ENCODE measurements at places on chromosomes 1 and 21. TPM values are rescaled to one million over a fixed set of nuclear protein-coding genes. Genes with fewer than 3 reads are reported as not detected.

The IFI16 gene
- 160 TPM for total RNA-seq

GRCh38 chr1:20663969-20664715 is 3.0 kb upstream of the DDOST start:
- no peak for DNase-seq

The FMO3 gene
- 3.0 TPM for total RNA-seq

The SELL gene
- total RNA-seq = 13.5 TPM

GRCh38 chr1:66271904-66272254 is 262.1 kb upstream of the SGIP1 start:
- DNase-seq = peak; percentile 79

DNA sequence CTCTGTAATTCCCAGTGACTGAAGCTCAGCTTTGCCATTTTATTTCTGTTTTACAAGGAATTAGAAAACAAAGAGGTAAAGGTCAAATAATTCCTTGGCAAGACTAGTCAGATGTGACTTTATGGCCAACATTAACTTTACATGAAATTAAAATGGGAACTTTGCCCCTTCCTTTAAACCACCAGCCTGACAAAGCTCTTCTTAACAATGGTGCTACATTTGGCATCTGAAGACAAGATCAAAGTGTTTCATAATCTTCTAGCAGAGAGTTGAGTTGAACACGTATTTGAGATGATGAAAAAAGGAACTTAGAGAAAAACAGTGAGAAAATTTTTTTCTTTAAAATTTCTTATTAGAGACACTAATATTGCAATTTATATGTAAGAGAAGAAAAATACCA is 193.8 kb downstream of the AK5 start:
- DNase-seq = no peak

The ADGRL2 gene
- total RNA-seq = 45.2 TPM

The SPAG17 gene
- 0.89 TPM for total RNA-seq

DNA sequence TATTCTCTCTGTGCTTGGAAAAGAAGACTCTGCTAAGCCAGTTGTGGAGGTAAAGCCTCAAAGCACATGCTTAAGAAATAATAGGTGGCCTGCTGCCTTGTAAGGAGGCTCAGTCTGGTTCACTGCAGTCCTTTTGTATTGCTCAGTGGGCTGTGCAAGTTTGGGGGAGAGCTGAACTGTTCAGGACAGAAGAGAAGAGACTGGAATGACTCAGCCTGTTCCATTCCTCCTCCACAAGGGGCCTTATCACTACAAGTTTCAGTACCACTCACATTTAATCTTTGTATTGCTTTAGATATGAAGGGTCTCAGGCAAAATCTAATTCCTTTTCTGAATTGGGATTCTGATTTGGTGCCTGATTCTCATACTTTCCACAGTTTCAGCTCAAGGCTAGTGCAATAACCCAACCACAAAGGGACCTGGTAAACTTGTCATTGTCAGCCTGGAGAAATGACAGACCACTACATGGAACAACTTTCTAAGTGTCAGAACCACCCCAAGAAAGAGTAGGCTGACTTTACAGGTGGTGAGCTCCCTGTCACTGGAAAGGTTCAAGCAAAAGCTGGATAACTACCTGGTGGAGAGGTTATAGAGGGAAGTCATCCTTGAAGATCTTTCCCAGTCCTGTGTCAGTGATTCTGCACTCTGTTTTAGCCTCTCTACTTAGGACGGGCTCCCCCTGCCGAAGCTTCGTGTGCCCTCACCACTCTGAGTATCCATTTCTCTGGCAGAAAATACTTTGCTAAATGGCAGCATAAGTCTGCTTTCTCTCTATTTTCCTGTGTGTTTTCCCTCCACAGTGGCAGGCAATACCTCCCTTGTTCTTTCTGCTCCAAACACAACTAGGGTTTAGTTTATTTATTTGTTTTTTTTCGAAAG is 162.9 kb upstream of the GJB5 start:
- DNase-seq = no peak

DNA sequence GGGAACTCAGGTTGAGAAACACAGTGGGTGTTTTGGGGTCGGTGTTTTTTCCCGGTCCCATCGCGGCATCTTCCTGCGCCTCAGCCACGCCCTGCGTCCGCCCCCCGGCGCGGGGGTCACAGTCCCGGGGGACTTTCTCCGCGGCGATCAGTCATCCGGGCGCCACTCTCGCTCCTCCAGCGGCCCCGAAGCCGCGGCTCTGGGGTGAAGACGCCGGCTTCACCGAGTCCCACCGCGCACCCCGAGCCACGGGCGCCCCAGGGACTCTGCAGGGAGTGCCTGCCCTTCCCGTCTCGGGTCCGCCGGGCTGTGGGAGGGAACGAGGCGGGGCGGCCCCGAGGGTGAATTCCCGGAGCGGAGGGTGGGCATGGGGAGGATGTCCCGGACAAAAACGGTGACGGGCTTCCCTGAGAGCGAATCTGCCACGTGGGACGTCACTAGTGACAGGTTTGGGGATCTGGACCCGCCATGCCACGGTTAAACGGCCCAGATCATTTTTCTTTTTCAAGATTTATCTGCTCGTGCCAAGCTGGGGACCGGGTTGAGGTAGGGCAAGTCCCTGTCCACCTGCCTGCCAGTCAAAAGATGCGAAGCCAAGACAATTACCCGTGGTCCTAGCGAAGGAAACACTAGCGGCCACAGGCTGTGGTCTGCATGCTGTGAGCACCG is 717 bp upstream of the BATF3 start:
- DNase-seq = peak; percentile 69

DNA sequence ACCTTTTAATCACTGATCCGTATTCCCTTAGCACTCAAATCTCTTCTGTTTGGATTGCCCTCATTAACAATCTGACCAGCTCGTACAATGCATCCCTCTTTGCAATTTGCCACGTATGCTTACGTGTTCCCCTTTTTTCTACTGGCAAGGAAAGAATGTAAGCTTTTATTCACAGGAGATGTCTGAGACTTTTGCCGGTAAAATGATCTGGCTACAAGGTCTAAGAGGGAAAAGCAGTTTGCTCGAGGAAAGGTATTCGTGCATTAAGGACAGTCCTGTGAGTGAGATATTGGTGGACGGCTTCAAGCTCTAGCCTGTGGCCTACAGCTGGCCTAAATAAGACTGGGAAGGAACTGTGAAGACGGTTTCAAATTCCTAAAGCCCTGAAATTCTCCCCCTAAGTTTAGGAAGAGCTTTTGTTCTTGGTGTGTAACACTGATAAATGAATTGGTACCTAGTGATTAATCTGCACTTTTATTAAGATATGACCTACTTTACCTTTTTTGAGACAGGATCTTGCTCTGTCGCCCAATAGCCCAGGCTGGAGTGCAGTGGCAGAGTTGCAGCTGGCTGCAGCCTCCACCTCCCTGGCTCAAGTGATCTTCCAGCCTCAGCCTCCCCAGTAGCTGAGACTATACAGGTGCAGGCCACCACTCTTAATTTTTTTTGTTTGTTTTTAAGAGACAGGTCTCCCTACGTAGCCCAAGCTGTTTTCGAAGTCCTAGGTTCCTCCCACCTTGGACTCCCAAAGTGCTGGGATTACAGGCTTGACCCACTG is 895 bp upstream of the UBR4 start:
- no peak for DNase-seq

GRCh38 chr21:42336054-42336453 is 14.7 kb downstream of the TFF2 start:
- DNase-seq = no peak

The MYOM3 gene
- 0.62 TPM for total RNA-seq

GRCh38 chr1:155833665-155834295 is 23.2 kb downstream of the GON4L start:
- DNase-seq = no peak

The CAMSAP2 gene
- total RNA-seq = 45.4 TPM

The OPTC gene
- total RNA-seq = not detected

DNA sequence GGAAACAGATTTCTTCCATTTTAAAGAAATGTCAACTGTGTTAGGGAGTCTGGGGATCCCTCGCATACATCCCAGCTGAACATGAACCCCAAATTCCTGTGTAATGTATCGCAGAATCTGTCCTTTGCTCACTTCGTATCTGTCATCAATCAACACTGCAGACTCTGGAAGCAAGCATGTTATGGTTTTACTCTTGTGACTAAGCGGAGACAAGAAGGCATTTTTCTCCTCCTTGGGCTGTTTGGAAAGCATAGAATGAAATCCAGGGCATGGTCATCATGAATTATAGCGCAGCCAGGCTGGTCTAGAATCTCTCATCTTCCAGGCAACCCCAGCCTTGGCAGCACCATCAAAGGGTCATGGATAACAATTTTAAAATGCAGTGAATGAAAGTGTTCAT is 290.2 kb downstream of the KIF26B start:
- no peak for DNase-seq

DNA sequence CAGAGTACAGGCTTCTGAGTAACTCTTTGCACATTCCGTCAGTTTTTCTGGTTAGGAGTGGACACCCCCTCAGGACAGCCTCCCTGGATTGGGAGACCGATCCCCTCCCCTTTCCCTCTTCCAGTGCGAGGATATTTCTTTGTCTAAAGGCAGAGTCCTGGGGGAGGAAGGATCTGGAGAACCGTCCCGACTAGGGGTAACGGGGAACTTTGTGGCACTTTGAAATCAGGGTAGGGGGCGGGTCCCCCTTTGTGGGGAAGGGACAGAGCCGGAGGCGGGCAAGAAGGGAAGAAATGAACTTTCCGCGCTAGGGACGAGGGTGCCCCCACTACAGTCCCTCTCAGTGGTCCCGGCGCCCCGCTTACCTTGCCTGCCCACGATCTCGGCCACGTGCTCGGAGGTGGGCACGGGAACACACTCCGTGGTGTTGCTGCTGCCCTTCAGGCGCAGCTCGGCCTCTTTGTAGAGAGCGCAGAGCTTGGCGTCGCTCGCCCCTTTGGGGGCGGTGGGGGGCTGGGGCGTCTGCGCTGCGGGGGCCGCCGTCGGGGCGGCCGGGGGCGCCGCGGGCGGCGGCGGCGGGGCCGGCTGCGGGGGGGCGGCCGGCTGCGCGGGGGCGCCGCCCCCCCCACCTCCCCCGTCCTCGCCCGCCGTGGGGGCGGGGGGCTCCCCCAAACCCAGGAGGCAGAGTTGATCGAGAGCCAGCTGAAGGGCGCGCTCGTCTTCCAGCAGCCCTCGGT is 917 bp downstream of the MEX3A start:
- DNase-seq = no peak

DNA sequence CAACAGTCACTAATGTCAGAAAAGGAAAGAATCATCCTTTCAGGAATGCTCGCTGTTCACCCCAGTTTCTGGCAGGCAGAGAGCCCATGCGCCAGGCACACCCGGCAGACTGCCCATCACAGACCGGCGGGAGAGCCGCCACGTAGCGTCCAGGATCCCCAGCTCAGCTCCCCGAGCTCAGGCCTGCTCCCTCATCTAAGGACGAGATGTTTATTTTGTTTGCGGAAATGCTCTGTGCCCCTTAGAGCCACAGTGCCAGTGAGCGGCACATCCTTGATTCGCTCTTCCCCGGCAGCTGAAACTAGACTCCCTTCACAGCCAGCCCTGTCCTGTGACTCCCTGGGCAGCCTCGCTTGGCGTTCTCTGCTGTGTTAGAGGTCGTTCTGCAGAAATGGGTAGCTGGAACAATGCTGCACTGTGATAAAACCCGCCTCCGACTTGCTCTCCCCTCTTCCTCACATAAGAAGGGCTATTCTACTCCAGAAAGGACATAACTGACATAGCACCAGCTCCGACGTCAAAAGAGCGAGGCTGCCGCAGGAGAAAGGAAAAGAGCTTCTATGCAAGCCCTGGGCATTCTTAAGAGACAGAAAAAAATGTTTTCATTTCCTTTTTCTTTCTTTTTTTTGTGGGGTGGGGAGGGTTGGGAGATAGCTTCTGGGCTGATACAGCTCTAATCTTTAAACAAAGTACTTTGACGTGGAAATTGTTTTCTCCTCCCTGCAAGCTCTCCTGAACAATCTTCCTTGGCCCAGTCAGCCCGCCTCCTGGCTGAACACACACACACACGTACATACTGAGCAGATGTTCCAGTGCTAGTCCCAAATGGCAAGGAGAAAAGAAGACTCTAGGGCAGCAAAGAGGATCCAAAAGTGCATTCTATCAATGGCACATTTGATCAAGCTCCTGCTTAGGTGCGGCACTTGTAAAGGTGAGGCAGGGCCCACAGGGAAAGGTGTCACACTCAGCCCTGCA is 37.2 kb downstream of the MRAP start:
- peak; percentile 73 for DNase-seq

DNA sequence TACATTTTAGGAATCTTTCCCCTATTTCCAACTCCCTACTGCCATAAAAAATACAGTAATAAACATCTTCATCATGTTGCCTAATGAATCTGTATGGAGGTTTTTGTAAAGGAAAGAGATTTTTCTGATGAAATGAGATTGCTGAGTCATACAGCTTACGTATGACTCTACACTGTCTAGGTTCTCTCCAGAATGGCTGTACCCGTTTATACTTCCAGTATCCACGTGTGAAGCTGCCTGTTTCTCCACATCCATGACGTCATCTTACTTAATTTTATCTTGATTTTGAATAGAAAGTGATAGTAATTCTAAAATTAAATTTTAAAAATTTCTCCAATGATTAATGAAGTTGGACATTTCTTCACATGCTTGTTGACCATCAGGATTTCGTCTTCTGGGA is 103.7 kb downstream of the COQ8A start:
- no peak for DNase-seq

The VAV3 gene
- 6.4 TPM for total RNA-seq

GRCh38 chr1:154422521-154422920 is 17.4 kb downstream of the IL6R start:
- DNase-seq = no peak

DNA sequence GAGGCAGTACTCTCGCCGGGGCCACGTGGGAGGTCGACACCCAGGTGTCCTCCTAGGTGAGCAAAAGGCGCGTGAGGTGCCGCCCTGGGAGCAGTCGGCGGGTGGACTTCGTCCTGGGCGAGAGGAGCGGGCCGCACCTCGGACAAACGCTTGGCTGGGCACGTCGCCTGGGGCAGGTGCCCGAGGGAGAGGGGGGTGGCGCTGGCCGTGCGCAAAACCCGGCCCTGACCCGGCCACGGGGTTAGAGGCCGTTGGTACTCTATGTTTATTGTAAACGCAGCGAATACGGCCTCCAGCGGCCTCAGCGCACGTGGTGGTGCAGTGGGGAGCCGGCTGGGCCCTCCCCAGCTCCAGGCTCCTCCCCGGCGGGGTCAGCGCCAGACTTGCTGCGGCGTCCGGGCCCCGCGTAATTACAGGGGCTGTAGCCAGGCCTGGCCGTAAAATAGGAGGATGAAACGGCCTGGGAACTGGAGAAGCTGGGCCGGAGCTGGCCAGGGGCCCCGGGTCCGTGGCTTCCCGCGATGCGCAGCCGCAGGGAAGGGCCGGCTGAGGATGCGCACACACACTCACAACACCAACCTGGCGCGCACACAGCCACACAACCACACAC is 1.6 kb upstream of the EFNA1 start:
- DNase-seq = peak; percentile 85

DNA sequence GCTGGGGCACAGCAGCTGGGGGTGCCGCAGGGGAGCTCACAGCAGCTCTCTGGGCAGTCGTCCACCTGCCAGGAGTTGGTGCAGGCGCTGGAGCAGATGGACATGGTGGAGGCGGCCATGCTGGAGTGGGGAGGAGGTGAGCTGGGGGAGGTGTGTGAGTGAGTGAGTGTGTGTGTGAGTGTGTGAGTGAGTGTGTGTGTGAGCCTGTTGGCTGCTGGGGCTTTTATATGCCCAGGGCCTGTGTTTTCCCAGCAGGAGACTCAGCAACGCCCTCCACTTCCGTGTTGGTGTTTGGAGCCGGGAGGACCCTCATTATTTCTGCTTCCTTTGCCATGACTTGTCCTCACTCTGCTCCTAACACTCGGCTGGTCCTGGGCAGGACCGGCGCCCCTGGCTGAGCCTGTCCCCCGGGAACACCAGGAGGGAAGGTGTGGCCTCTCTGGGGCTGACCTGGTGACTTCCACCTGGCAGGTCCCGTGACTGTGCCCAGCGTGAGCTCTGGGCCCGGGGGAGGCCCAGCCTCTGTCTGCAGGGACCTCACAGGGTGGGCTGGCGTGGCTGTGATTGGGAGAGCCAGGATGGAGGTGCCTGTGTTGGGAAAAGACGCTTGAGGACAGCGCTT is at the start of gene KRTAP10-2:
Gene KRTAP10-2, minus strand, starts transcription at position 166 of the 622 bp plus-strand sequence. Its CDS starts 47 bp downstream, at position 119.
- DNase-seq = peak; percentile 38

The TCHH gene
- total RNA-seq = 0.13 TPM
